ENCODE measurements at places on chromosomes 5 and 9.

DNA sequence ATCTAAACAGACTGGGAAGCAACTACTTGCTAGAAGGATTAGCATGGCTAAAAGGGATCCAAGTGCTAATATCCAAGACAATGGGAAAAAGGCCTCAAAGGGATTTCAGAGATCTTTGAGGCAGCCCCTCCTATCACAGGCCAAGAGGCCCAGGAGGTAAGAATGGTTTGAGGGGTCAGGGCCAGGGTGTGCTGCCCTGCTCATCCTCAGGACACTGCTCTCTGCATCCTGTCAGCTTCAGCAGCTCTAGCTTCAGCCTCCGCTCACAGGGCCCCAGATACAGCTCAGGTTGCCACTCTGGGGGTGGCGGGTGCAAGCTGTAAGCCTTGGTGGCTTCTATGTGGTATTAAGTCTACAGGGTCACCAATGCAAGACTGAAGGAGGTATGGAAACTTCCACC lies 278.7 kb downstream of the PARP8 start:
- no peak for DNase-seq

DNA sequence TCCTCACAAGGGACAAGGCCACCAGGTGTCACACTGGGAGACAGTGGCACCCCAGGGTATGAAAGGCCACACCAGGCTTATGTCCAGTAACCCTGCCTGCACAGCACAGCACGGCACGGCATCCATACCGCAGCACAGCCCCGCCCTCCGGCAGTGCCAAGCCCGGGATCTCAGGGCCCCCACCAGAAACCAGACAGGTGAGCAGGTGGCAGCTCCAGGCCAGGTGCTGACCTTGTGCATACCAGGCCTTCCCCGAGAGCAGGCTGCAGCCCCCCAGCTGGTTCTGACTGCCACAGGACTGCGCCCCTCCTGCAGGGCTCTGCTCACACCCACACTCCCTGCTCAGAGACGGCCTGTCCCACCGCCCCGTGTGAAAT lies 56.5 kb downstream of the ADAMTS2 start:
- DNase-seq, result no peak

DNA sequence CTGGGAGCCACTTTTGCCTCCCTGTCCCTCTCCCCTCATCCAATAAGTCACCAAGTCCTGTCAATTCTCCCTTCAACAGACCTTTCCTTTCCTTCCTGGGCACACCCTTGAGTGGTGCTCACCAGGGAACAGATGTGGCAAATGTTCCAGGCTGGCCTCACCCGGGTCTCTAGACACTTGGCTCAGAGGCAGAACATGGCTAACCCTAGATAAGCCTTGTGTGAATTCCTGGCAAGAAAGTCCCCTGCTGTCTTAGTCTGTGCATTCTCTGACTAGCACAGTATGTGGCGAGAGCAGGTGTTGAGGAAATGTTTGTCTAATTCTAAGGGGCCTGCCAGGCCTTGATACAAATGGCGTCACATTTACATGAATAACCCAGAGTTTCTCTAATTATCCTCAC lies 41.2 kb upstream of the PTGS1 start:
- DNase-seq, result no peak

- no peak for DNase-seq
These were observed 75.9 kb downstream of the NFIB start for GRCh38 chr9:14238079-14238478.

DNA sequence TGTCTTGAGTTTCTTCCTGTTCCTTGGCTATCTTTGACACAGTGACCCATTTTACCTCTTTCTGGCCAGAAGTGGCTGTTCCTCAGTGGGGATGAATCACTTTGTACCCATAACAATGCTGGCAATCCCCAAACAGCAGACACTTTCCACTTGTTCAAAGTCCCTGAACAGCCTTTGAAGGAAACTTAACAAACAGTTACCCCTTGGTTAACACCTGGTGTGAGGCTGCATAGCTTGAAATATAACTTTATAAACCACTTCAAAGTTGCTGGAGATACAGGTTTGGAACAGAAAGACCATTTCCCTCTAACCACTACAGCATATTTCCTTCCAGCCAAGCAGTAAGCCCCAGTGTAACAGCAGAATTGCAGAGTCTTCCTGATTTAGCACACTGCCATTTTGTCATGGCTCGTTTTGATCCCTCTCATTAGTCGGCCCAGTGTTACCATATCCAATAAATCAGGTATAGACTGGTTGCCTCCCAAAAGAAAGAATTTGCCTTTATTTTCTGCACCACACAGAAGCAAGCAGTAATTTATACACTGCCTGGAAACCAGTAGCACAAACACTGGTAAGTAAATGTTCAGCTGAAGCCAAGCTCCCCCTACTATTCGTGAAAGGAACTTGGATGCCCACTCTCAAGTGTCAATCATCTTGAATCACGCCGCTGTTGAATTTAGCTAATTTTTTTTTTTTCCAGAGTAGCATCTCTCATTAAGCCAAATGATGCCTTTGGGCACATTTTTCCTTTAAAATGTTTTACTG lies 225.9 kb downstream of the PIK3R1 start:
- DNase-seq, result no peak

GRCh38 chr9:96156171-96156974 lies 145.6 kb downstream of the HSD17B3 start:
- DNase-seq, result no peak

DNA sequence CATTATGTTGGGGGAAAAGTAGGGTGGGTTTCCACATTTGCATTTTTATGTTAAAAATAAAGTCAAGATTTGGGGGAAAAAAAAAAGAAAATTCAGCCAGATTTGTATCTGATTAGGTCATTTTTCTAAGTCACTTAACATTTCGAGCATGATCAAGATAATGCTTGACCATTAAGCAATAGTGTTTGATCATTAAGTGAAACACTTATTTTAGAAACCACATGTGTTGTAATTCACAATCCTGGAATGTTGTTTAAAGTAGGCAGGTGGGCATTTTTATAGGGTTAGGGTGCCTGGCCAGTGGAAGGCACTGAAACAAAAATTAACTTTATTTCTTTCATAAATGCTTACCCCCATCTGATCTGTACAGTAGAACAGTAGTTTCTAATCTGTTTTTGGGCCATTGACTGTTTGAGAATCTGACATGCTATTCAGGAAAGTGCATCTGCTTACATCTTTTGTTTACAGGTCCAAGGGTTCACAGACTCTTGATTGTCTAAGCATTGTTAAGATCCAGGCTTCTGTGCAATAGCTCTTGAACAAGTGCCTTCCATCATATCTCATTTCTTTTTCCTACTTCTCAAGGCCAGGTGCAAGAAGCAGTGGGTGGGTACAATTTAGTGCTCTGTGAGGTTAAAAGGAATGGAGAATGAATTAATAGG lies 9.1 kb downstream of the ZCCHC9 start:
- DNase-seq, result no peak

GRCh38 chr5:134997015-134997414 lies 29.3 kb downstream of the CATSPER3 start:
- no peak for DNase-seq

- no peak for DNase-seq
These were observed 20.4 kb upstream of the SPTLC1 start for GRCh38 chr9:92135576-92135975.

DNA sequence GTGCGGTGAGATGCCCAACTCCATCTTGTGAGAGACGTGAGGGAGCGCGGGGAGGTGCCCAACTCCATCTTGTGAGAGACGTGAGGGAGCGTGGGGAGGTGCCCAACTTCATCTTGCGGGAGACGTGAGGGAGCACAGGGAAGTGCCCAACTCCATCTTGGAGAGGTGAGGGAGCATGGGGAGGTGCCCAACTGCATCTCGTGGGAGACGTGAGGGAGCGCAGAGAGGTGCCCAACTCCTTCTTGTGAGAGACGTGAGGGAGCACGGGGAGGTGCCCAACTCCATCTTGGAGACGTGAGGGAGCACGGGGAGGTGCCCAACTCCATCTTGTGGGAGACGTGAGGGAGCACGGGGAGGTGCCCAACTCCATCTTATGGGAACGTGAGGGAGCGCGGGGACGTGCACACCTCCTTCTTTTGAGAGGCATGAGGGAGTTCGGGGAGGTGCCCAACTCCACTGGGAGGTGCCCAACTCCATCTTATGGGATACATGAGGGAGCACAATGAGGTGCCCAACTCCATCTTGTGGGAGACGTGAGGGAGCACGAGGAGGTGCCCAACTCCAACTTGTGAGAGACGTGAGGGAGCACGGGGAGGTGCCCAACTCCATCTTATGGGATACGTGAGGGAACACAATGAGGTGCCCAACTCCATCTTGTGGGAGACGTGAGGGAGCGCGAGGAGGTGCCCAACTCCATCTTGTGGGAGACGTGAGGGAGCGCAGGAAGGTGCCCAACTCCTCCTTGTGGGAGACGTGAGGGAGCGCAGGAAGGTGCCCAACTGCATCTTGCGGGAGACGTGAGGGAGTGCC lies 235.4 kb downstream of the CACNA1B start:
- DNase-seq, result no peak

DNA sequence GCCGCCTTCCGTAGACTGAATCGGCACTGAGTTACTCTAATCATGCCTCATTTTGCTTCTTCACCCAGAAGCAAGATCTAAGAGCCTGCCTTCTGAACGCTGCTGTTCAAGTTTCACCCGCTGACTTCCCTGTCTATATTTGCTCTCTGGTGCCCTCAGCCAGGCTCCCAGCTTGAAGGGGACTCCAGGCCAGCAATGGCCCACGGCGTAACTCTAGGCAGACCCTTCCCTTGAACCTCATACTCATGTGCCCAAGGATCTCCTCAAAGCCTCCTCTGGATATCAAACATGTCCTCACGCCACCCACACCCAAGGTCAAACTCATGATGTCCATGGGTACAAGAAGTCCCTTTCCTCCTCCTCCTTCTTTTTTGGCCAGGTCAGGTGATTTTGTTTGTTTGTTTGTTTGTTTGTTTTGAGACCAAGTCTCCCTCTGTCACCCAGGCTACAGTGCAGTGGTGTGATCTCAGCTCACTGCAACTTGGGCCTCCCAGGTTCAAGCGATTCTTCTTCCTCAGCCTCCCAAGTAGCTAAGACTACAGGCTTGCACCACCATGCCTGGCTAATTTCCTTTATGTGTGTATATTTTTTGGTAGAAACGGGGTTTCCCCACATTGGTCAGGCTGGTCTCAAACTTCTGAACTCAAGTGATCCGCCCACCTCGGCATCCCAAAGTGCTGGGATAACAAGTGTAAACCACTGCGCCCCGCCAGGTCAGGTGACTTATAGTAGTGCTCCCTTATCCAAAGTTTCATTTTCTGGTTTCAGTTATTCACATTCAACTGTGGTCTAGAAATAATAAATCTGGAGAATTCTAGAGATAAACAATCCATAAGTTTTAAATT lies 239.0 kb downstream of the SYK start:
- DNase-seq, result no peak

GRCh38 chr5:148924817-148925216 lies 98.4 kb downstream of the ADRB2 start:
- no peak for DNase-seq

- DNase-seq, result no peak
These were observed 136.5 kb upstream of the STK32A start for GRCh38 chr5:147098233-147098790.

DNA sequence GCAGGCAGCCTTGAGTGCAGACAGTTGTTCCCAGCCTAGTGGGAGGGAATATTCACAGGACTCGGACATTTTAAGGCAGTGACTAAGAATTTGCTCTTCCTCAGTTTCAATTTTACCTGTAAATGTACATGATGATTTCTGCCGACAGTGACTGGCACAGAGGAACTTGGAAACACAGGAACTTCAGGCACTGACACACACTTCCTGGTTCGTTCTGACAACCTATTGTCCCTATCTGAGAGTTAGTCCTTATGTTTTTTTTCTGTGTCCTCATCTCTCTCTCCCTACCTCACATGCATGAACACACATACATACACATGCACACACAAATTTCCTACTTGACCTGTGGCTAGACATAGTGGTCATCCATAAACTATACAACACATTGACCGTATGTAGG lies 89.4 kb upstream of the CD180 start:
- no peak for DNase-seq

DNA sequence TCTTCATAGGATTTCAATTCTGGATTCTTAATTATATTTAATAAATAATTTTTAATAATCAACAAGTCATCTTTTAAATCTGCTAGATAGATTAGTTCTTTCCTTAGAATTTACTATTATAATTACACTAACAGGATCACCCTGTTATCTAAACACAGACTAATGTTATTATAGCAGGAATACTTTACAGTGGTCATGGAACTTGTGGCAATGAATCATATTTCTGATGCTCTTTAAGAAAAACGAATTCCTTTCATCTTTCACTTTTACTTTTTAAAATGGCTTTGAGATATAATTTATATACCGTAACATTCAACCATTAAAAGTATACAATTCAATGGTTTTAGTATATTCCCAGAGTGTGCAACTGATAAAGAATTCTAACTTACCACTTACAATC lies 29.7 kb upstream of the CDK5RAP2 start:
- no peak for DNase-seq

GRCh38 chr5:115811406-115811805 lies 5.1 kb downstream of the CDO1 start:
- no peak for DNase-seq

- no peak for DNase-seq
These were observed 21.1 kb downstream of the TNPO1 start for GRCh38 chr5:72837524-72838096.

All from CD4-positive, alpha-beta T cell treated with Interleukin-6 for 4 hours (primary cell).